ENCODE measurements at places on chromosomes 12 and 14.
A peak's percentile ranks its signal among the peaks of the same experiment; 100 is the strongest.

DNA sequence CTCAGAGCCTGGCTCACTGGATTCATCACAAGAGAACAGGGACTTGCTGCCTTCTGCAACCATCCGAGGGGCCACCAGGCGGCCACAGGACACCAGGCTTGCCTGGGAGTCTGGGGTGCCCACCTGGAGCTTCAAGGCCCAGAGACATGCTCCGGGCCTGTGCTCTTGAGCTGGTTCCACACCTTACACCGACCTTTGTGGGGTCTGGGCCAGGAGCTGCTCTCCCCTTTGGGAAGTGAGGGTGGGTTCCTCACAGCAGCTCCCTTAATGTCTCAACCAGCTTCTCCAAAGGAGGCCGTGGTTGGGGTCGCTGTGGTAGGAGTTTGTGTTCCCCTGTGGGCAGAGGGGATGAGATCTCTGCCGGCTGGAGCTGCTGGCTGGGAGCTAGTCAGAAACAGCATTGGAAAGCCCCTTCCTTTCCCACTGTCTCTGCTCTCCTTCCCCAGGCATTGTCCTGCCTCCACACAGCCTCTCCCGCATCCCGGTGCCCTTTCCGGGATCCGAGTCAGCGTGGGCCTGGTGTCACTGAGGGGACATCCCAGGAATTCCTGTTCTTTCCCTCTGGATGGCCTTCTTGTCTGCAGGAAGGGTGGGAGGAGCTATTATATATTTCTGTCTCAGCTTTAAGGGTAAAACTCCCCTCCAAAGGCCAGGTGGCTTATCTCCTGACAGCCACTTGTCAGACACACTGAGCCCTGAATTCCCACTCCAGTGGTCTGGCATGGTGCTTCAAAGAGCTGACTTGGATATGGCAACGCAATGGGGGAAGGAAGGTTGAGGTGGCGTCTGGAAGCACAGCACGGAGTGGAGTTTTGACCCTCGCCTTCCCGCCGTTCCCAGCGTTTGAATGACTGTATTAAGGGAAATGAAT lies 5.1 kb upstream of the PAPLN start:
- no peak for DNase-seq

DNA sequence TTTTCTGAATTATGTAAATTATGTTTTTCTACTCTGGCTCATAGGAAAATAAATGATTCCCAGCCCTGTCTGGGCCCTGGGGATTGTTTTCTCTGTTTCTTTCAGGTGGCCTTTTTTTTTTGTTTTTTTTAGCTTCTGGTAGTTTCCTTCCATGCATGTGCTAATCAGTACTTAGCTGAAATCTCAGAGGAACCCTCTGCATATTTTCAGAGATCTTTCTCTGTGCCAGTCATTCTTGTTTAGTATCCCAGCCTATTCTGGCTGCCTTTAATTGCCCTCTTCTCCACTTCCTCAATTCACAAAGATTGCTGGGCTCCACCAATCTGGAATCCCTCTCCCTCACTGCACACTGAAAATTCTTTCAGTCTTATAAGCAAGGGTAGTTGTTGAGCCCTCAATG lies 46.9 kb downstream of the CNOT2 start:
- peak; percentile 44 for DNase-seq

- peak; percentile 50 for DNase-seq
These were observed 110.2 kb downstream of the PLEKHA5 start for GRCh38 chr12:19239616-19240234.

DNA sequence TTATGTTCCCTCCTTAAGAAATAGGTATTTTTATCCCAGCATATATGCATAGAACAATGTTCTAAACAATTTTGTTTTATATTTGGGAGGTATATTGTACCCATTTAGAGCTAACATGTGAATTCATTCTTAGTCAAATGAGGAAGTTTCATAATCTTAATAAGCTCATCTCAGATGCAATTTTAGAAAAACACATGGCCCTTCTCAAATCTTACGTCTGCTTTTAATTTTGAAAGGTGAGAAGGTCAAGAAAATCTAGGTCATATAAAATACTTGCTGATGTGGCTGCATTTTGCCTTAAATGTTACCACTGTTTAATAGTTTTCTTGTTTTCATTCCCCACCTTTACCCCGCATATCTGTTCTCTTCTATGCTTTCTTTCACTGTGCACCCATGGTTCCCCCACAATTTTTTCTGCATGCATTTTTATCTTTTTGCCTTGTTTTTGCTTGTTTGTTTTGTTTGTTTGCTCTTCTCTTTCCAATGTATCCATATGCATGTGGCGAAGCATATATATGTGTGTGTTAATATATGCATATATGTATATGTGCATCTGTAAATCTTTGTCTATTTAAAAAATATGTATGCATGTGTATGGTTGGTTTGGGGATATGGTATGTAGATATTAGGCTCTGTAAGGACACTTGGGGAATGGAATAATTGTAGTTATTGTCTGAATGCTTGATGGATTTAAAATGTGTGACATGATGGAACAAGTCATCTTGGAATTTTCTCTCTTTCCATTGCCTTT lies 317.1 kb downstream of the BCAT1 start:
- peak; percentile 66 for DNase-seq

- DNase-seq, result no peak
These were observed 110.8 kb upstream of the EEA1 start for GRCh38 chr12:93039930-93040329.

GRCh38 chr12:52258335-52258901 lies 16.0 kb upstream of the KRT86 start:
- DNase-seq, result peak; percentile 25

GRCh38 chr14:61031026-61031425 lies 50.0 kb downstream of the SLC38A6 start:
- no peak for DNase-seq

- DNase-seq, result no peak
These were observed 3.6 kb downstream of the TNFAIP2 start for GRCh38 chr14:103126873-103127304.

GRCh38 chr12:62802984-62803383 lies 132.0 kb downstream of the PPM1H start:
- peak; percentile 19 for DNase-seq

DNA sequence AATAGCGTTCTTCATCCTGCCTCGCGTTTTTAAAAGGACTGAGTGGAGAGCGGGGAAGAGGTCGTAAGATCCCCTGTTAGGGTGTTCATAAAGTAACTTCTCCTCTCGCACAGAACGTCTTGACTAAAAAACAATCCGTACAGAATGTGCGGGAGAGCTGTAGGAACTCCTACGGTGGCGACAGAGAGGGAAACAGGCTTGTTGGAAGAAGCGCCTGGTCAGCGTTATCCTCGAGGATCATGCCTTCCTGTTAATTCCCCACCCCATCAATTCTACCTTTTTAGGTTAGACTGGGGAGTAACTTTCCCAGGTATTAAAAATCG lies 399 bp upstream of the WASHC4 start:
- DNase-seq, result peak; percentile 47

GRCh38 chr12:57697076-57697475 lies 3.1 kb downstream of the OS9 start:
- DNase-seq, result no peak

GRCh38 chr12:67647181-67647798 lies 1.3 kb upstream of the DYRK2 start:
- DNase-seq, result no peak

GRCh38 chr14:74843653-74844052 lies 32.3 kb downstream of the PROX2 start:
- peak; percentile 71 for DNase-seq

- no peak for DNase-seq
These were observed 34.2 kb downstream of the KCNA1 start for GRCh38 chr12:4943938-4944284.

DNA sequence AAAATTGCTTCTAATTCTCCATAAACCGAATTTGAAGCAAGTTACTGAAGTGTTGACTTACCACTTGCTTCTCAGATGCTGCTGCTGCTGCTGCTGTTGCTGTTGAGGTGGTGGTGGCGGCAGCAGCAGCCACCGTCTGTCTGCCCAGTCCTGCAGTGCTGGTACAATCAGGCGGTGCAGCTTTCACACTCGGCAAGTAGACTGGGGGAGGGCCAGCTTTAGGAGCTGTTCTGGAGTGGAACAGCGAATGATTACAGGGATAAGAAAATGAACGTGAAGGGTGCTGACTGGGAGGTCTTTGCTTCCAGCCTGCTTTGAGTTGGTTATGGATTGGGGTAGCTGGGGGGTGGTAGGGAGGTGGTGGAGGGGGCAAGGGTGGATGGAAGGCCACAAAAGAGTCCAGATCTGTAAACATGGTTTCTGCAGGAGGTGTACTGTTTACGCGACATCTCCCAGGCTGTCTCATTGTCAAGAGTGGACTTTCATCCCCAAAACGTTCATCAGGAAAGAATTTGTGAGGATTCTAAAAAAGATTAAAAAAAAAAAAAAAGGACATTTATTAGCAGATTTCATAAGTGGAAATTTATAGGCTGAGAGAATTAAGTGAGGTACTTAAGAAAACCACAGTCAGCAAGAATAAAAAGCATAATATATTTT lies 38.8 kb downstream of the UBR7 start:
- DNase-seq, result no peak

All from fibroblast of gingiva (primary cell).